Sigmoid colon (tissue), 7 donors: ENCODE measurements at places on chromosomes 5 and 9. TPM values are rescaled to one million over a fixed set of nuclear protein-coding genes. Genes with fewer than 3 reads are reported as not detected.
A peak's percentile ranks its signal among the peaks of the same experiment; 100 is the strongest.

GRCh38 chr5:111772456-111773122 lies 15.6 kb upstream of the NREP start:
- no peak for DNase-seq

DNA sequence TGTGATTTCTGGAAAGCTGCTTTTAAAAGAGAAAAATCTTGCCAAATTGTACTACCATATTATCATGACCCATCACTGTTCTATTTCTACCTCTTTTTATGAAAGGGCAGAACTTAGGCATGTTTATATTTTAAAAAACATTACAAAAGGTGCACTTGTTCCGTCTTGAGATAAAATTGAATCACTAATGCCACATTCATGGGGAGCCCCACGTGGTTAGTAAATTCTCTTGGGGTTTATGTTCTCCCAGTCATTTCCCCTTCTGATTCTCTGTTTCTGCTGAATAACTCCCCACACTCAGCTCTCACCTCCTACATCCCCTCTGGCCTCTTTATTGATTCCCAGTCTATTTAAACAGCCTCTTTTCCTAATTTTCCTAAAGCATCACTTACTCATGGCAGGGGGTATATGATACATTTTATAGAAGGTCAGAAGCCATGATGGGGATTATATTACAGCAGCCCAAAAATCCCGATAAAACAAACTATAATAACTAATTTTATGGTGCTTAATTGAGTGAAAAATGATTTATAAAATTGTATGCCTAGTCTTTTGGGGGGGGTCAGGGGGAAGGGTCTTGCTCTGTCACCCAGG lies 19.7 kb upstream of the VLDLR start:
- DNase-seq = no peak

- DNase-seq = no peak
Measured at GRCh38 chr5:17400724-17401469, 97.1 kb upstream of the TAF11L2 start.

GRCh38 chr9:5834214-5834613 lies 1.3 kb upstream of the ERMP1 start:
- no peak for DNase-seq

GRCh38 chr5:150647275-150648251 lies 7.1 kb downstream of the SYNPO start:
- DNase-seq = peak; percentile 90

- DNase-seq = no peak
Measured at GRCh38 chr5:152568016-152568415, 162.9 kb upstream of the NMUR2 start.

DNA sequence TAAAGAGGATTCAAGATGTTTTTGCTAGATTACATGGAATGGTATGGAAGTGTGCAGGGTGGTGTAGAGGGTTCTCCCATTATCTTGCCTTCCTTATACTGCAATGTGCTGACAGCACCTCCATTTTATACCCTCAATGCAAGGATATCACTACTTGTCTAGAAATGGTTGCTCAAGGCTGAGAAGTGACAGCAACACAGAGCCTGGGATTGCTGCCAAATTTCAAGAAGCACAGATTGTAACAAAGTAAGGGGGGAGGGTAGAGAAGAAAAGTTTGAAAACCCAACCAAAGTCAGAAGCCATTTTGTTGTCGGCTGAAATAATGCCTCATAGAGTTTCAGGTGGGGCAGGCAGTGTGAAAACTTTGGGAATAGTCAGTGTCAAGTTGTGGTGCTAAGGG lies 29.8 kb downstream of the PCDHAC2 start:
- DNase-seq = no peak

The GZMA gene
- polyA plus RNA-seq = 8.0 TPM

The SCGB3A2 gene
- polyA plus RNA-seq = 3.6 TPM

GRCh38 chr5:37808945-37809344 lies 30.9 kb downstream of the GDNF start:
- no peak for DNase-seq

DNA sequence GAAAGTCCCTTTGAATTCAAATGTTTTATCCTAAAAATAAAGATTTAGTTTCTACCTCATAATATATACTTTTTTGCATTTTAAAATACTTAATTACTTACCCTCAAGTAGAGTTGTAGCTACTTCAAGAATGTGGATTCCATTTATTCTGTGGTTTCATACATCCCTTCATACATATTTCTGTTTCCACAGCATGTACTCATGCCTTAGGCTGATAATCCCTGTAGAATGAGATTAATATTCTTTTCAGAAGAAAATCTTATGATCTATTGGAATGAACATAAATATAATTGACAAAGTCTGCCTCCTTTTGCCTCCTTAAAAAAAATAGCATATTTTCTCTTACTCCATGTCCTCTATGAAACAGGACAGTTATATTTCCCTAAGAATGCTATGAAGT lies 465.7 kb downstream of the DTWD2 start:
- no peak for DNase-seq

The TMEM252 gene
- not detected for polyA plus RNA-seq

DNA sequence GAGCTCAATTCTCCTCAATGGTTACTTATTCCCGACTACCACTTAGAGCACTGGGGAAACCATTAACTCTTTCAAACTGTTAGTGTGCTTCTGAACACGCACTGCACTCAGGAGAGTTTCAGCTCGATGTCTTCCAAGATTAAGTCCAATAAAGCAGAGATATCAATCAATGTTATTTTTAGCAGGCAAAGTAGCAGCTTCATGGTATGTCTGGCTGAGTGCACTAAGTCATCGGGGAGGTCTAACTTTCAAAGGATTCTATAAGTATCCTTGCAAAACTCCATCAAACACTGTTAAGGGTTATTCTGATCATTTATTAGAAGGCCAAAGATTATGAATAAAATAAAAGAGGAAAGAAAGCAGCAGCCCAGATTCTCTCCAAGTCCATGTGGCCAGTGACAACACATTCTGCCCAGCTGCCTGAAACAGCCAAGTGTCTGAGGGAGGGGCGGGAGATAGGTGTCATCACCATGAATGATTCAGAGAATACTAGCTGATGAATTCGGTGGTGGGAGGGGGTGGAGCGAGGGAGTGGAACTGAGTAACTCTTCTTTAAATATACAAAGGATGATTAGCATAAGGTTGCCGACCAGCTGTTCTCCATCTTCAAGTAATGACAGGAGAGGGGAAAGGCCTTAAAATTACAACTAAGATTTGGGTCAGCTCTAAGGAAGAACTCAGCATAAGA lies 21.3 kb downstream of the NREP start:
- DNase-seq = peak; percentile 78

GRCh38 chr5:30874241-30875034 lies 319.0 kb upstream of the CDH6 start:
- no peak for DNase-seq

The ACOT12 gene
- 0.09 TPM for polyA plus RNA-seq

The ANGPTL2 gene
- 14.7 TPM for polyA plus RNA-seq

The B4GALT1 gene
- polyA plus RNA-seq = 61.5 TPM

DNA sequence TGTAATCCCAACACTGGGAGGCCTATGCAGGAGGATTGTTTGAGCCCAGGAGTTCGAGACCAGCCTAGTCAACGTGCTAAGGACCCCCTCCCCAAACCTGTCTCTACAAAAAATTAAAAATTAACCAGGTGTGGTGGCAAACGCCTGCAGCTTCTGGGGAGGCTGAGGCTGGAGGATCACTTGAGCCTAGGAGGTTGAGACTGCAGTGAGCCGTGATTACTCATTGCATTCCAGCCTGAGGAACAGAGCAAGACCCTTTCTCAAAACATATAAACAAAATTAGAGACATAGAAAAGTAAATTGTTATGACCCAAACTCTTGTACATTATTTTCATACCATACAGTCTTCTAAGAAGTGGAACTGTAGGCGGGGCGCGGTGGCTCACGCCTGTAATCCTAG lies 1.1 kb downstream of the GPR107 start:
- no peak for DNase-seq

DNA sequence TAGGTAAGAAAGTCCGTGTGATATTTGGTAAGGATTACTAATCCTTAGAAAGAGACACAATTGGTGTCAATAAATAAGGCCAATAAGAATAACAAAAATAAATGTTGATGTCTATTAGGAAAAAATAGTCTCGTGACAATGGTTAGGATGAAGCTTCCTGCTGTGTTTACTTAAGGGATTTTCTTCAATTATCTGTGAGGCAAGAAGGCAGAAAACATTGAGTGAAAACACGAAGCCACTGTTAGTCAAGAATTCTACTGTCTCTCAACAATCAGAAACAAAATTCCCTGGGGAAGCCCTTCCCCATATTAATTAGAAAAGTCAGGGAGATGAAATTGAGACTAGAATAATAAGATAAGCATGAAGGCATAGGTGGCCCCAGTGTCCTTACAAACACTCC lies 149.0 kb downstream of the SYK start:
- no peak for DNase-seq

DNA sequence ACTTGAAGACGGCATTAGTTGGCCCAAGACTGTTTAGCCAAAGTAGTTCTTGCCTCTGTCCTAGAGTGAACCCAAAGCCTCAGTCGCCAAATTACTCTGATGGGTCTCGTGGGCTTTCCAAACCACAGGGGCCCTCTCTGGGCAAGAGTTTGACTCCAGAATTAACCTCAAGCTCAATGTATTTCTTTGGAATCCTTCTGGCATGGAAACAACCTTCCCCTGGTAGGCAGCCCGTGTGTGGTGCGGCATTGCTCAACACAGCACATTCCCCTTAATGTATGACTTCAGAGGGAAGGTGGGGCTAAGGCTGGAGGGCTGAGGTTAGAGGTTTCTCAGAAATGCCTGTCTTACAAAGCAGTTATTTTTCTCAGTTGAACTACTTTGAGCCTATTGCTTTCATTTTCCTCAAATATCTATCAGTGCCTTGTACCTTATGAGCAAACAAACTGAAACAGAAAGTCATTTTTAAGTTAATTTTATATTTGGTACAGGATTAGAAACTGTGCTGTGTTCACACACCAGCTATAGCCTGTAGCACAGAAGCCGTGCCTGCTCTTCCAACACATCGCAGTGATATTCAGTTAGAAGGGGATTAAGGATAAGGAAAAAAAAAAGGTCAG lies 123.9 kb upstream of the HAPLN1 start:
- no peak for DNase-seq

- no peak for DNase-seq
Measured at GRCh38 chr5:59790376-59790775, 103.2 kb downstream of the PDE4D start.

The CCDC171 gene
- 1.4 TPM for polyA plus RNA-seq

- DNase-seq = no peak
Measured at GRCh38 chr9:108134486-108135128, 645.0 kb upstream of the KLF4 start.

- DNase-seq = no peak
Measured at GRCh38 chr5:55897905-55898304, 46.7 kb downstream of the IL31RA start.

- DNase-seq = no peak
Measured at GRCh38 chr9:70083429-70083828, 39.8 kb downstream of the MAMDC2 start.

The OCLN gene
- 19.7 TPM for polyA plus RNA-seq

GRCh38 chr9:131951905-131952304 lies 127.8 kb downstream of the MED27 start:
- DNase-seq = no peak

The ROPN1L gene
- not detected for polyA plus RNA-seq

- DNase-seq = no peak
Measured at GRCh38 chr5:149603920-149604319, 22.6 kb downstream of the ARHGEF37 start.

DNA sequence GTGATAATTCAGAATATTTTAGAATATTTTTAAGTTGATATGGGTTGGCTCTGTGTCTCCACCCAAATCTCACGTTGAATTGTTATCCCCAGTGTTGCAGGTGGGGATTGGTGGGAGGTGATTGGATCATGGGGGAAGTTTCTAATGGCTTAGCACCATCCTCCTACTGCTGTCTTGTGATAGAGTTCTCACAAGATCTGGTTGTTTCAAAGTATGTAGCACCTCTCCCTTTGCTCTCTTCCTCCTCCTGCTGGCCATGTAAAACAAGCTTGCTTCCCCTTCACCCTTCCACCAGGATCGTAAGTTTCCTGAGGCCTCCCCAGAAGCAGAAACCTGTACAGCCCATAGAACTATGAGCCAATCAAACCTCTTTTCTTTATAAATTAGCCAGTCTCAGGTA lies 214.6 kb upstream of the C9orf72 start:
- DNase-seq = no peak

DNA sequence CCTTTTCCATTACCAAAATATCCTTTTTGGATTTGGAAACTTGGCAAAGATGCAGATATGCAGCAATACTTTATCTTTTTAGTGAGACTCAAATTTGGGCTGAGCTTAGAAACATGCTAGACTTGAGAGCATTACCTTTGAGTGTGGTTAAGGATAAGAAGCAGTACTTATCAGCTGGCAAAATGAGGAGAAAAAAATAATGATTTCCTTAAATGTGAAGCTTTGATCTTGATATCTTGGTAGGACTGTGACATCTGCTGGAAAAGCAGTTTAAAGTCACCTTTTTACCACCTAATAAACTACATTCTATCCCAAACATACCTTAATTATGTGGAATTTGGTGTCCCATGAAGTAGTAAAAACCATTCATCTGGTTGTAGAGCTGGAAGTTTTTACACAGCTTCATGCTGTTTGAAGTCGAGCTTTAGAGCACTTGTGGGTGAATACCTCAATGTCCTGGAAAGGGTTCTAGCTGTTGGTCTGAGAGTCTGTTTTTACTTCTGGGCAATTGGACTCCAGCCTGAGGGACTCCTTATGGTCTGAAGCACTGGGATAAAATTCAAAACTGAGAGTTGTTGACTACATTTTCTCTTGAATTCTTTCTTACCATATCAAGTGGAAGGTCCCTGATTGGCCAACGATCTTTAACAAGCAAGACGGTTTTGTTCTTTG lies 53.4 kb downstream of the LRRC70 start:
- DNase-seq = no peak

DNA sequence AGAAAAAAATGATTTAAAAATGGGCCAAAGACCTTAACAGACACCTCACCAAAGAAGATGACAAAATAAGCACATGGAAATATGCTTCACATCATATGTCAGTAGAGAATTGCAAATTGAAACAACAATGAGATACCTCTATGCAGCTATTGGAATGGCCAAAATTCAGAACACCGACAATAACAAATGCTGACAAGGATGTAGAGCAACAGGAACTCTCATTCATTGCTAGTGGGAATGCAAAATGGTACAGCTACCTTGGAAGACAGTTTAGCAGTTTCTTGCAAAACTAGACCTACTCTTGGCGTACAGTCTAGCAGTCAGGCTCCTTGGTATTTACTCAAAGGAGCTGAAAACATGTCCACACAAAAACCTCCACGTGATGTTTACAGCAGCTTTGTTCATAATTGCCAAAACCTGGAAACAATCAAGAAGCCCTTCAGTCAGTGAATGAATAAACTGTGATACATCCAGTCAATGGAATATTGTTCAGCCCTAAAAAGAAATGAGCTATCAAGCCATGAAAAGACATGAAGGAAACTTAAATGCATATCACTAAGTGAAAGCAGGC lies 10.5 kb upstream of the MVB12B start:
- DNase-seq = no peak

- DNase-seq = no peak
Measured at GRCh38 chr5:68041293-68041692, 174.3 kb upstream of the PIK3R1 start.

GRCh38 chr5:40027400-40027799 lies 602.6 kb upstream of the DAB2 start:
- DNase-seq = no peak
